Daoy (cell line): ENCODE measurements at places on chromosomes 5 and 9. TPM values are rescaled to one million over a fixed set of nuclear protein-coding genes. Genes with fewer than 3 reads are reported as not detected.

Gene EEIG1
- 2.9 and 6.3 TPM in 2 replicates for total RNA-seq

Gene C7
- 0.33 and 1.0 TPM in 2 replicates for total RNA-seq

Gene PNPLA7
- total RNA-seq, result under 0.01 TPM in 1 of 2 replicates, not detected in the other

Gene NOL8
- 31.9 and 44.3 TPM in 2 replicates for total RNA-seq

Gene LTC4S
- total RNA-seq, result not detected in 2 replicates

Gene CDX1
- total RNA-seq, result 0.06 and 1.3 TPM in 2 replicates

Gene MELK
- total RNA-seq, result 102 and 126 TPM in 2 replicates

Gene CORO2A
- total RNA-seq, result 1.8 and 2.1 TPM in 2 replicates

DNA sequence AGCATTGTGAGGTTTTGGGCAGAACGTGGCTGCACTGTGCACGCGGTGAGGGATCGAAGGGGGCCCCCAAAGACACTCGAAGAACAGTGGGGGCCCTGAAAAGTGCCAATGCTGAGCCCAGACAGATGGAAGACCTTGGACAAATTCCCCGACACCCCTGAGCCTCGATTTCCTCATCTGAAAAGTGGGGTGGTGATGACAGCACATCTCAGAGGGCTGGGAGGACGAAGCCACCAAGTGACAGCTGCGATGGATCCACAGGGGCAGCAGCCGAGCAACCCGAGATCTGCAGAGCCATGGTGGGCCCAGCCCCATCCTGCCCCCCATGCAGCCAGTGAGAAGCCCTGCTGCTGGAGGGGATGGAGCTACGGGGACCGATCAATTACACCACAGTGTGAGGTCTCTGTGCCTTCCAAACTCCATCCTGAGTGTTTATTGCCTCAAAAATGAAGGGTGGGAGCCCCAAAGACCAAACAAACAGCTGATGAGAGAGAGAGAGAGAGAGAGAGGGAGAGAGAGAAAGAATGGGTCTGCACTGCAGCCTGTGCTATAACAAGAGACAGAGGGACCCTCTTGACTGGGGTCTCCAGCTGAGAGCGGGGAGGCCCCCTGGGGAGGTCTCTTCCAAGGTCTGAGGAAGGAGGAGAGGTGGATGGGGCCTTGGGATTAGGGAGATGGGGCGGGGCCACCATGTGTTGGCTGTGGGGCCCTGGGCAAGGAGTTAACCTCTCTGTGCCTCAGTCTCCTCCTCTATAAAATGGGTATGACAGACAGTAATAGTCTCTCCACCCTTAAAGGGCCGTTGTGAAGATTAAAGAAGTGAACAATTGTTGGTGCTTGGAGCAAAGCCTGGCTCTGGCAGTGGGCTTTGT, 134.4 kb upstream of the IER5L start:
- no peak for DNase-seq

DNA sequence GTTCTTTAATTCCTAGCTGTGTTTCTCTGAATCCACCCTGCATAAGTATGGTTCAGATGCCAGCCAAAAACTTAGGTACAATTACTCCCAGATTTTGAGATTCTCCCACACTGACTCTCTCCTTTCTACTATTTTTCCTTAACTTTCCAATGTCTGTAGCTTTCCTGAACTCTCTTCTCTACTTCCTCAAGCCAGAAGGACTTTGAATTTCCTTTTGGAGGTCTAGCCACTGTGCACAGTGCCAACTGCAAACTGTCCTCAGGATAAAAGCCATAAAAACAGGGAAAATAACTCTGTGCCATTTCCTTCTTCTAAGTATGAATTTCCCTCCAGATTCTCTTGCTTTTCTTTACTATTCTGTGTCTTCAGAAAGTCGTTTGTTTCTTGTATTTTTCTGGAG, 157.2 kb downstream of the AP3B1 start:
- no peak for DNase-seq

DNA sequence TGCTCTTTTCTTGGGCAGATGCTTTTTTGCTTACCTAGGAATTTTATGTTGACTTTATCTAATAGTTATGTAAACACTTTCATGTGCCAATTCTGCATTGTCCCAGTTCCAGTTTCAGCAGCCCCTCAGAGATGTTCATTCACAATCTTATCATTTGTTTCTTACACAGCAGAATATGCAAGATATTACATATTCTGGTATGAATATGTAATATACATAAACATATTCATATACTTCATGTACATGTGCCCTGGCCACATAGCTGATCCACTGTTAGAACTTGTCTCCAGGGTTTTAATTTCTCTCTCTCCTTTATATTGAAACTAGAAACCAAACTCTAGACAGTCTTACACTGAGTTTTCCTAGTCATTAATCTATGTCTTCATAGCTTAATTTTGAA, 90.2 kb upstream of the PARP8 start:
- DNase-seq, result no peak

DNA sequence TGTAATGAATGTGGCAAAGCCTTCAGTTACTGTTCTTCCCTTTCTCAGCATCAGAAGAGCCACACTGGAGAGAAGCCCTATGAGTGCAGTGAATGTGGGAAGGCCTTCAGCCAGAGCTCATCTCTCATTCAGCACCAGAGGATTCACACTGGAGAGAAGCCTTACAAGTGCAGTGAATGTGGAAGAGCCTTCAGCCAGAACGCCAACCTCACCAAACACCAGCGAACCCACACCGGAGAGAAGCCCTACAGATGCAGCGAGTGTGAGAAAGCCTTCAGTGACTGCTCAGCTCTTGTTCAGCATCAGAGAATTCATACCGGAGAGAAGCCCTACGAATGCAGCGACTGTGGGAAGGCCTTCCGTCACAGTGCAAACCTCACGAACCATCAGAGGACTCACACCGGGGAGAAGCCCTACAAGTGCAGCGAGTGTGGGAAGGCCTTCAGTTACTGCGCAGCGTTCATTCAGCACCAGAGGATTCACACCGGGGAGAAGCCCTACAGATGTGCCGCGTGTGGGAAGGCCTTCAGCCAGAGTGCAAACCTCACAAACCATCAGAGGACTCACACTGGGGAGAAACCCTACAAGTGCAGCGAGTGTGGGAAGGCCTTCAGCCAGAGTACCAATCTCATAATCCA, 6.8 kb downstream of the RPL12 start:
- DNase-seq, result no peak

- no peak for DNase-seq
Measured at GRCh38 chr5:87411586-87411972, 1.2 kb downstream of the CCNH start.

DNA sequence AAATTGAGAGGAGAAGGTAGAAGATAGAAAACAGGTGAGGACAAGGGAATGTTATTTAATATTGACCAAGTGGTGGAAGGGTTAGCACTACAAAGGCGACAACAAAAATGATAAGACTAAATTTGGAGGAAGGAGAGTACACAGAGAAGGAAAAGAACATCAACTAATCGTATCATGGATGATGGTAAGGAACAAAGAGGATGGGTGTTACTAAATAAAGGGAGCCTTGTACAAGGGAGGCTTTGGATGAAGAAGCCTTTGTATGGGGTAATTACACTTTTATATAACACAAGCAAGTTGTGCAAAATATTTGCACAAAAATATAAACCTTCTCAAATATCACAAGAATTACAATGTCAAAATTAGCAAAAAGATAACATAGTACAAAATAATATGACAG, 125.7 kb downstream of the ZNF608 start:
- DNase-seq, result no peak

DNA sequence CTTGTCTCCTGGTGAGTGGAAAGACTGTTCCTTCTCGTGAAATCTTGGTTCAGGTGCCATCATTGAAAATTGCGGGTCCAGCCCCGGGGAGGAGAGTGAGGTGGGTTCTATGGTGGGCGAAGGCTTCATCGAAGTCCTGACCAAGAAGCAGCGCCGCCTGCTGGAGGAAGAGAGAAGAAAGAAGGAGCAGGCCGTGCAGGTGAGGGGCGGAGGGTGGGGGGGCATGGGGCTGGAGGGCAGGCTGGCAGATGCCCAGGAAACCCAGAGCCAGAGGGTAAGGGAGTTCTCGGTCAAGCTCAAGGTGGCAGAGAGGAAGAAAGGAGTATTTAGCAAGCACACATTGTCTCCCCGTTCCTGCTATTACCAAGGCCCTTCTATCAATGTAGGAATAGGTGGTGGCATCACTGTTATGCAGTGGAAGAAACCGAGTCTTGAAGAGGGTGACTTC, 24.3 kb upstream of the POMT1 start:
- DNase-seq, result peak; percentile 63

GRCh38 chr5:98709681-98710080, 63.8 kb upstream of the RGMB start:
- no peak for DNase-seq

DNA sequence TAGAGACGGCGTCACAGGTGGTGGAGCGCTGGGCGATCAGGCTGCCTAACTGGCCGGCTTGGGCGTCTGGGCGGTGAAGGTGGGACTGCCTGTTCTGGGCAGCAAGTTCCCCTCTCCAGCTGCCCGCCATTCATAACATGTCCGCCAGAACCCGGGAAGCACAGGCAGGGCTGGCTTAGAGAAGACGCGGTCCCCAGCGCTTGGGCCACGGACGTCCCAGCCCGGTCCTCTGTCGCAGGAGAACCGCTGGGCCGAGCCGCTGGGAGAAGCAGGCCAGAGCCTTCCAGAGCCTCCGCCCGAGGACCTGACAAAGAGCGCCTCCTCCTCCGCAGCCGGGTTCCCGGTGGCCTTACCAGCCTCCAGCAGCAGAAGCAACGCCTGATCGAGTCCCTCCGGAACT, 15.2 kb upstream of the HAND1 start:
- DNase-seq, result no peak

DNA sequence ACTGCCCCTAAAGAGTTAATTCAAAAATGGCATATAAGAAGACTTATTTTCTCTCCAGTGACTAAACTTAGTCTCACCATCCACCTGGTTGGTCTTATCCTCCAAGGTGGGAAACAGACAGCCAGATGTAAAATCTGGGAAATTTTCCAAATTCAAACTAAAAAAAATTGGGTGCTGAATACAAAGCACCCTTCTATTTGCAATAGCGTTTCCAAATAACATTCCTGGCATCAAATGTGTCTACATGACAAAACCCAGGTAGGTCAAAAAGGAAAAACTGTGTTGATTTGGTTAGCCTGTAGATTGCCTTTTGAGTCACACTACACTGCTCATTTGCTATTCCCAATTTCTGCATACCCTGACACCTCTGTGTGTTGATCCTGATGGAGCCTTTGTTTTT, 252.2 kb downstream of the NR2F1-AS1 start:
- DNase-seq, result no peak

GRCh38 chr5:172943283-172943841, 15.9 kb upstream of the RPL26L1 start:
- DNase-seq, result peak; percentile 93

DNA sequence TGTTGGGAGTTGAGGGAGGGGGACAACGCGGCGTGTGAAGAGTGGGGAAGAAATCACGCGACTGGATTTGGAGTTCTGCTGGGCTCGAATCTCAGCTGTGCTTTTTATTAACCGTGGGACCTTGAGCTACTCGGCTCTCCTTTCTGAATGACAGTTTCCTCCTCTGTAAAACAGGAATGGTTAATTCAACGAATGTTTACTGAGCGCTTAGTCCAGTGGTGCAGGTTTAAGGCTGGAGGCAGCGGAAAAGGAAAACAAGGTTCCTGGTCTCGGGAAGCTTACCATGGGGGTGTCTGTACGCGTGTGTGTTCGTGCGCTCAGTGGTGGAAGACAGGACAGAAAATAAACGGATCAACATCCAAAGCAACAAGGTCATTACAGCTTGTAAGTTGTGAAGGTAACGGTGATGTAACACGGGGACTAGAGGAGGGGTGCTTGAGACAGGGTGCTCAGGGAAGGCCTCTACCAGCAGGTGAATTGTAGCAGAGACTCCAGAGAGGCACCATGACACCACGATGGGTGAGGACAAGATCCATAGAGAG, 277 bp downstream of the EIF4E1B start:
- no peak for DNase-seq

GRCh38 chr5:111734013-111734412, 23.0 kb downstream of the NREP start:
- DNase-seq, result peak; percentile 54

DNA sequence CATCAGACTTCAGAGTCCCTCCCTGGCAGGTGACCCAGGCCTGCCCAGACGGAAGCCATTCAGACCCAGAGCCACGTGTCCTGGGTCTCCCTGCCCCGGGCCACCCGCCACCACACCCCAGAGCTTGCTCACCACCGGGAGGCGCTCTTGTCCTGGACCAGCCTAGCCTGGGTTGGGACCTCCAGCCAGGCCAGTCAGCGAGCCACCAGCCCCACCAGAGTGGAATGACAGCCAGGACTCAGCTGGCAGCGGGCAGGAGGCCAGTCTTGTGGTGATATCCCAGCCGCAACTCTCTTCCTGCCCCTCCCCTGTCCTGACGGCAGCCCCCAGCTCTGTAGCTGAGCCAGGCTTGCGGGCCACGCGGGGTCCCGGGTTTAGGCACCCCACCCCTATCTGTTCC, 1.7 kb upstream of the PTGDS start:
- DNase-seq, result peak; percentile 80

GRCh38 chr9:127550751-127551150, 61.3 kb upstream of the STXBP1 start:
- DNase-seq, result no peak

- DNase-seq, result no peak
Measured at GRCh38 chr5:78587775-78588291, 60.7 kb downstream of the LHFPL2 start.

DNA sequence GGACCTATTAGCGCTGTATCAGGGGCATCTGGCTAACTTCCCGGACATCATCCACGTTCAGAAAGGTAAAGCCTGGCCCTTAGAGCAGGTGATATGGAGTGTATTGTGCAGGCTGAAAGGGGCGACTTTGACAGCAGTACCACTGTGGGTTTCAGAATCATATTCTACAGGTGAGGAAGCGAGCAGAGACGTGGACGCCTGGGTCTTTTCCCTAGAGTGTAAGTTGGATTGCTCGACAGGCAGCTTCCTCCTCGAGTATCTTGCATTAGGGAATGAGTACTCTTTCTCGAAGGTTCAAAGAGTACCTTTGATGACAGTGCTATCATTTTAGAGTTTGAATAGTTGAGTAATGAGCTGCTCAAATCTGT, 1.9 kb downstream of the SNX18 start:
- DNase-seq, result no peak

GRCh38 chr5:178762960-178763359, 32.5 kb upstream of the ZNF354A start:
- no peak for DNase-seq
